ENCODE measurements at places on chromosomes 6 and 20. TPM values are rescaled to one million over a fixed set of nuclear protein-coding genes. Genes with fewer than 3 reads are reported as not detected.

- no peaks in the 10 kb centered on the region for H3K27me3 ChIP-seq
- no peak overlapping the region for H3K27ac ChIP-seq
- no peaks in the 10 kb centered on the region for H3K36me3 ChIP-seq
- no peak for DNase-seq
- H3K4me3 ChIP-seq = no peak overlapping the region
Observed at GRCh38 chr20:19785173-19785982, 27.3 kb downstream of the RIN2 start.

- no peaks in the 10 kb centered on the region for H3K4me1 ChIP-seq
- DNase-seq = no peak
- H3K27me3 ChIP-seq = no peaks in the 10 kb centered on the region
Observed at GRCh38 chr6:154164397-154164796, 125.4 kb downstream of the OPRM1 start.

DNA sequence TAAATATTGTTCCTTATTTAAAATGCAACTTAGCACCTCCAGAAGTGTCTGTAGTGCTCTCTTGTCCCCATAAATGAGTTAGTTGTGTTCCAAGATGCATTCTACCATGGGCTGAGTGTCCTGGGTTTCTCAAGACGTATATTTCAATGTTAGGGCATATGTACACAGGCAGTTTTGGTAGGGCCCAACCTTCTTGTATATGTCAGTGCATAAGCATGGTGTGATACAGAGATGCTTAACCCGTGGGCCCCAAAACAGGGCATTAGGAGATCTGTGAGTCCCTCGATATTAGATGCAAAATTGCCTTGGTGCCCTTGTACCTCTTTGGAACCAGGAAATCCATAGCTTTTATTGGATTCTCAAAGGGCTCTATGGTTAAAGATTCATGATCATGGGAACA is 91.5 kb upstream of the HIVEP1 start:
- no peaks in the 10 kb centered on the region for H3K27me3 ChIP-seq
- peaks cover under 1% of the 10 kb centered on the region for H3K4me1 ChIP-seq
- no peak overlapping the region for H3K4me3 ChIP-seq
- H3K27ac ChIP-seq = no peak overlapping the region

RAB23 gene
- total RNA-seq = 17.5 TPM

All from H1 (cell line).